Panc1 (cell line): ENCODE measurements at places on chromosomes 1 and 21. TPM values are rescaled to one million over a fixed set of nuclear protein-coding genes. Genes with fewer than 3 reads are reported as not detected.

Gene GPR153
- 5.5 TPM for total RNA-seq

Gene SLFNL1
- total RNA-seq, result 0.10 TPM

Gene CLIC4
- total RNA-seq, result 123 TPM

Gene ARHGEF19
- 21.6 TPM for total RNA-seq

Gene C2CD4D
- 1.2 TPM for total RNA-seq

Gene SRSF10
- 137 TPM for total RNA-seq

Gene PLA2G2F
- not detected for total RNA-seq

Gene MAB21L3
- not detected for total RNA-seq

Gene SPRR2F
- total RNA-seq, result not detected

Gene SLC30A2
- 0.23 TPM for total RNA-seq

Gene CALML6
- total RNA-seq, result 1.5 TPM

DNA sequence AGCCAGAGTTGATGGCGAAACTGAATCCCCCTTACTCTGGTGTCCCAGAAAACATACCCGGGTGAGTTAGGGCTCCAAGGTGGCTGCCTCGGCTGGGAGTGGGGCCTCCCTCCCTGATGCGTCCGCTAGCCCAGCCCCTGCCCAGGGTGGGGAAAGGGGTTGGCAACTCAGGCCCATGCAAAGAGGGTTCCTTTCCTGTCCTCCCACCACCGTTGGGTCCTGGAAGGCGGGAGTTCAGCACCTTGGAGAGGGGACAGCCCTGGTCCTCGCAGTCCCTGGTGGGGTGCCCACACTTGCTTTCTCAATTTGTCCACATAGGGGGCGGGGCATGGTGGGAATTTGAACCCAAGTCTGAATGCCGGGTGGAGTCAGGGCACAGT lies 6.1 kb downstream of the SRM start:
- DNase-seq, result no peak

GRCh38 chr1:237687804-237688203 lies 202.9 kb downstream of the ZP4 start:
- no peak for DNase-seq

DNA sequence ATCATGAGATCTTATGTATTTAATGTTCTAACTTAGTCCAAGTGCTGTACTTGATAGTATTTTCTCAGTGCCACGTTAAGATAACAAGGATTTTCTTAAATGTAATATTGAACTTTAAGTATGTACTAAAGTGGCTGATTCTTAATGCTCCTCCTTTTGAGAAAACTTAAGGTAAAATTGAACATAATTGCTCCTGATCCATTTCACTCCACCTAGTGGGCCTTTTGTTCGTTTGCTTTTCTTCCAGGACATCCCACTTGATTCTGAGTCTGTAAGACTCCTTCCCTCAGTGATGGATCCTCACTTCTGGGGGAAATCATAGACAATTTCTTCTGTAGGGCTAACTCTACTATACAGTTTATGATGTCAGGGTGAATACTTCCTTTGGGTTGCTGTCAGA lies 173.1 kb downstream of the LMO4 start:
- no peak for DNase-seq

GRCh38 chr1:212498283-212499040 lies 65.7 kb downstream of the NENF start:
- no peak for DNase-seq

DNA sequence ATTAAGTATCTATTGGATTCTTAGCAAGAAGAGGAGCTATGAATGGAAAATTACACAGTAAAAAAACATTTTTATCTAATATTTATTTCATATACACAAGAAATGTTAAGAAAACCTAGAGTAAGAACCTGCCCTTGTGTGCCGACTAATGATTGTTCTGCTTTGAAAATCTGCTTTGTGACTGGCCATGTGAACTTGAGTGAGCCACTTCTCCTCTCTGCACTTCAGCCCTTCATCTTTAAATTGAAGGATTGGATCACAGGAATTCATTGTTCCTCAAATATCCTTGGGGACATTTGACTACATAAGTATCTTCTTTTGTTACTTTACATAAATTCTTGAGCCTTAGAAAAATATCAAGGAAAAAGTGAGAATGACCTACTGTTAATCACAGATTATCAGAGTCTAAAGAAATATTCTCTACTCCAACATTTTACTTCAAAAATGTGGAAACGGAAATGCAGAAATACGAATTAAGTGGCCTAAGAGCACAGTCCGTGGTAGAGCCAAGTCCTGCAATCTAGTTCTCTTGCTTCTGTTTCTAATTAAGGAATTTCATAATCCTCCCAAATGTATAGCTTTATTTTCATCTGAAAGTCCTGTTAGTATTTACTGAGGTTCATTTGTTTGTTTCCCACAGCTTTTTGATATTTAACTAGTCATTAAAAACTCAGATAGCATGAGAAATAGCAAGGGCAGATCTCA lies 46.3 kb upstream of the SAMSN1 start:
- DNase-seq, result no peak

GRCh38 chr1:177732178-177732577 lies 237.7 kb downstream of the SEC16B start:
- no peak for DNase-seq

GRCh38 chr1:183075861-183076260 lies 52.6 kb downstream of the LAMC1 start:
- no peak for DNase-seq

DNA sequence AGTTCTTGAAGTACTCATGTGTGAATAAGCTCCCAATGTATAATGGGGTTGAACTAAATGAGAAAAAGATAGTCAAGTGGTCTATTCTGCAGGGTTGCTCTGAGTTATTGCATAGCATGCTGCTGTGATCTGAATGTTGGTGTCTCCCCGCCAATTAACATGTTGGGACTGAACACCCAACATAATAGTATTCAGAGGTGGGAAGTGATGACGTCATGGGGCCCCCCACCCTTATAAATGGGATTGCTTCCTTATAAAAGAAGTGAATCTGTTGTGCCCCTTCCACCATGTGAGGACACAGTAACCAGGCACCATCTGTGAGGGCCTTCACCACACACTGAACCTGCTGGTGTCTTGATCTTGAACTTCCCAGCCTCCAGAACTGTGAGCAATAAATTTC lies 50.2 kb downstream of the MAB21L3 start:
- no peak for DNase-seq

DNA sequence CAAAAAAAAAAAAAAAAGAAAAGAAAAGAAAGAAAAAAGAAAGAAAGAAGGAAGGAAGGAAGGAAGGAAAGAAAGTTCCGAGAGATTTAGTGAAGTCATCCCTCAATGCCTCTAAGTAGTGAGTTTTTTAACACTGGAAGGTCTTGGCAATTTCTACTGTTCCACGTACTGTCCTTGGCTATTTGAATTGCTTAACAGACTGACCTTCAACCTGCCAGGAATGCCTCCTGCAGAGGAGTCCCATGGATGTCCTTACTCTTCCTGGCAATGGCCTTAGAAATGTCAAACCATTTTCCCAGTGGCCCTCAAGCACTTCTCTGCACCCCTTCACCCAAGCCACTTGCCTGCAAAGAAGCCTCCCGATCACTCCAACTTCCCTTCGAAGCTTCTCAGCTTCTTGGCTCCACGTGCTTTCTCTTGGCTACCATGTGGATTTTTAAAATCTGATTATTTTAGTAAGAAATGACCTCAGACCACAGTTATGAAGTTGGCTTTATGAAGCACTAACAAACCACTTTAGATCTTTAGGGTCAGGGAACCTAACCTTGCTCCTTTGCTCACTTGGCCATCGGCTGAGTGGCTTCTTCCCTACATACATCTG lies 43.7 kb upstream of the ABCG1 start:
- DNase-seq, result no peak

GRCh38 chr1:222561656-222562055 lies 13.8 kb upstream of the HHIPL2 start:
- no peak for DNase-seq

DNA sequence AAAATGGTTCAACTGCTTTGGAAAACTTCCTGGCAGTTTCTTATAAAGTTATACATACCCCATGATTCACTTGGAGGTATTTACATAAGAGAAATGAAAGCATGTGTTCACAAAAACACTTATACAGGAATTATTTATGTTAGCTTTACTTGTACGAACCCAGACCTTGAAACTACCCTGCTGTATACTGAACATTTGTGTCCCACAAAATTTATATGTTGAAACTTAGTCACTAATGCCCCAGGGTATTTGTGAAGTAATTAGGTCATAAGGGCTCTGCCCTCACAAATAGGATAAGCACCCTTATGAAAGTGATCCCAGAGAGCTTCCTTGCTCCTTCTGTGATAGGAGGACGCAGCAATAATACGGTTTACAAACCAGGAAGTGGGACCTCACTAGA lies 42.7 kb upstream of the B3GALT2 start:
- no peak for DNase-seq

DNA sequence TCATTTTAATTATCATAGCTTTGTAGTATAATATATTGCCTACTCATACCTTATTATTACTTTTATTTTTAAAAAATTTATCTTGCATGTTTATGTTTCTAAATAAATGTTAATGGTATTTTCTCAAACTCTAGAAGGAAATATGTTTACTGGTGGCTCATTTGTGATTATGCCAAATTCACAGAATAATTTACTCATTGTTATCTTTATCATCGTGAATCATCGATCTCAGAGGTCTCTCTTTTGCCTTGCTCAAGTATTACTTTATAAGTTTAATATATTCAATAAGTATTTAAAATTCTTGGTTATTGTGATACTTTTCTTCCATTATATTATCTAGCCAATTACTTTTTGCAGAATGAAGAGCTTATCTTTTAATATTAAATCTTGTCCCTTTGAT lies 836.7 kb upstream of the ADAMTS5 start:
- DNase-seq, result no peak

- no peak for DNase-seq
Measured at GRCh38 chr21:37530901-37531351, 164.4 kb downstream of the DYRK1A start.

GRCh38 chr21:44618909-44619308 lies 7.0 kb downstream of the KRTAP10-8 start:
- DNase-seq, result no peak

DNA sequence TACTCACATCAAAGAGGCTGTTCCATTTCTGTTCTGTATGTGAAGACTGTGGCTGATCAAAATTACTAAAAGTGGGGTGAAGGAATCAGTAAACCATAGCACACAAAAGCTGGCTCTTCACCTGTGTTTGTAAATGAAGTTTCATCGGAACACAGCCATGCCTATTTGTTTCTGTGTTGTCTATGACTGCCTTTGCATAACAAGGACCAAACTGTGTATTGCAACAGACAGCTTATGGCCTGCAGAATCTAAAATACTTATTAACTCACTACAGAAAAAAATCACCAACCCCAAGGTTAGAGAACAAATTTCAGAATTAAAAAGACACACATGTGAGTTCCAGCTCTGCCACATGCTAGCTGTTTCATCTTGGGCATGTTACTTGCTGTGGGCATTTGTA lies 163.9 kb downstream of the LYPLAL1 start:
- no peak for DNase-seq

- no peak for DNase-seq
Measured at GRCh38 chr1:116814926-116815723, 60.9 kb downstream of the CD2 start.

DNA sequence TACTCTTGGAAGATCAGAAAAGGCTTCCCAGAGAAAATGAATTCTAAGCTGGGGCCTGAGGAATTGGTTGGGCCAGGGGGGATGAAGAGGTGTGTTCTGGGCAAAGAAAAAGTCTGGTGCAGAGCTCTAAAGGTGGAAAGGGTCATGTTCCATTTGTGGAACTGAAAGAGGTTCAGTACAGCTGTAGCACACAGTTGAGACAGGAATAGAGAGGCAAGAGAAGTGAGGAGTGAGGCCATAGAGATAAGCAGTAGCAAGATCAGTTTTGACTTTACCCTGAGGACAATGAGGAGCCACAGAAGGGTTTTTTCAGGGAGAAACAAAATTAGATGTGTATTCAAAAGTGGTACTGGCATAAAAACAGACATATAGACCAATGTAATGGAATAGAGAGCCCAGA lies 30.3 kb upstream of the MUTYH start:
- no peak for DNase-seq

DNA sequence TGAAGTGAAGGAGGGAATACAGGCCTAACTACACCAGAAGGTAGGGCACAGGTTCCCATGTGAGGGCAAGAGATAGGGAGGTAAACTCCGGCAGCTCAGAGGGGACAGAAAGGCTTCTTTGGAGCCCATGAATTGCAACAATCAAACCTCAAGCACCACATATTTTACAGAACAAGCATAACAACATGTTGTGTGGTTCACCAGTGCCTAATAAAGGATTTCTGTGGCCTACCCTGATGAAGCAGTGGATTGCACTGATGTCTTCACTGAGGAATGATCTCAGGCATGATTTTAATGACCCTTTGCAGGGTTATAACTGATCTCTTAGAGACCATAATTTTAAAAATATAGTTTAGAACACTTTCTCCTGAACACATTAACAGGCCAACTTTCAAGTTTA lies 77.4 kb downstream of the RUNX1 start:
- no peak for DNase-seq

DNA sequence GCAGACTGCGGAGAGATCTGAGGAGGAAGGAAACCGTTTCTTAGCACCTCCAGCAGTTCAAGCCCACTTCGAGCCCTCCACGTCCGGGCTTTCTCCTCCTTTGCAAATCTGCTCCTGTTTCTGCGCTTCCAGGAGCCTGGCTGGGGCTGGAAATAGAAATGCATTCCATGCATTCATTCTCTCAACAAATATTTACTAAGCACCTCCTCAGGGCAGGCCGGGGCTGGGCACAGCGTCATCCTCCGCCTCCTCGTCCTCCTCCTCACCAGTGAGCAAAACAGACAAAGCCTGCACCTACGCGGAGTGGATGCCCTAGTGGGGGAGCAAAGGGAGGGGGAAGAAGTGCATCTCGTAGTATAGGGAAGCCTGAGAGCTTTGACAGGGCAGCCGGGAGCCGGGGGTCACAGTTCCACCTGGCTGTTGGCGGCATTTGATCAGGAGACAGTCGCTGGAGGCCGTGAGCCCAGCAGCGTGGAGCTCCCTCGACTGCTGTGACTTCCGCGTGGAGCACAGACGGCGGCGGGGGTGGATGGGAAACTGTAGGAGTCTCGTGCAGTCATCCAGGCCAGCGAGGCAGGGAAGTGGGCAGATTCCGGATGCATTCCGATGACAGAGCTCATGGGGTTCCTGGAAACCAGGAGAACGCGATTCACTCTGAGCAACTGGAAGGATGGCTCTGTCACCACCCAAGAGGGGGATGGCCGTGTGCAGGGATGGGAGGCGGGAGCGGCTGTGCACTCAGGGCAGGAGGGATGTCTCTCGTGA lies 93.5 kb downstream of the SIK1 start:
- no peak for DNase-seq

DNA sequence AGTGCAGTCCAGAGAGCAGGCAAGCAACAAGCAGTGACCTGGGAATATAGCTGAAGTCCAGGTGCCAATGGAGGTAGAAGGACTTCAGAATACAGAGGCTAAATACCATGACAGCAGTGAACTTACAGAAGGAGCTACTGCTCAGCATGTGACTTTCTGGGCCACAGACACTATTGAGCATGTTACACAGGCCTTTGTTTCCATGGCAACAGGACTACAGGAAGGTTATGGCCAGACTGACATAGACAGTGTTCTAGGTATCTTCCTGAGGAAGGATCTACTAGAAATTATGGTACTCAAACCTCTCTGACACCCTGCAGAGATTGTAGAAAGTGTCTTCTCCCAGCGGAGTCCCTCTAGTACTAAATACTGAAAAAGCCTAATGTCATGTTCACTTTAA lies 11.0 kb downstream of the OR2M5 start:
- no peak for DNase-seq
